ENCODE measurements at places on chromosomes 2 and 18. TPM values are rescaled to one million over a fixed set of nuclear protein-coding genes. Genes with fewer than 3 reads are reported as not detected.

The M1AP gene
- 0.50 TPM for total RNA-seq

- H3K4me3 ChIP-seq = no peak overlapping the region
- H3K27me3 ChIP-seq = no peaks in the 10 kb centered on the region
- DNase-seq = no peak
Observed at GRCh38 chr2:158936978-158937377, 31.5 kb upstream of the TANC1 start.

DNA sequence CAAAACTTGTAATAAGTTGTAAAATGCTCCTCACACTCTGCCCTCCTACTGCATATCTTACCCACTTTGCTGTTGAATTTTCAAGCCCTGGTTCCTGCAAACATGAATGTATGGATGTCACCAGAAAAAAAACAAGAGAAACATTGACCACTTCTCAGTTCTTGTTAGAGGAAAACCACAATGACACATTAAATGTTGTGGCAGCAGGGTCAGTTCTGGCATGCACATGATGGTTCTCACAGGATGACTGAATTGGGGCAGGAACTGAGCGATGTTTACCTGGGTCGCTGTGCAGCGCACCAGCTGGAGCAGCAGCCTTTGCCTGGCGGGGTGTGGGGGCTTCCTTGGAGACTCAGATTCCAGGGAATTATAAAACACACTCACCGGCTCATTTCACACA is 14.0 kb upstream of the PRKCE start:
- no peaks in the 10 kb centered on the region for H3K4me1 ChIP-seq
- H3K27me3 ChIP-seq = no peaks in the 10 kb centered on the region
- no peak overlapping the region for H3K4me3 ChIP-seq

DNA sequence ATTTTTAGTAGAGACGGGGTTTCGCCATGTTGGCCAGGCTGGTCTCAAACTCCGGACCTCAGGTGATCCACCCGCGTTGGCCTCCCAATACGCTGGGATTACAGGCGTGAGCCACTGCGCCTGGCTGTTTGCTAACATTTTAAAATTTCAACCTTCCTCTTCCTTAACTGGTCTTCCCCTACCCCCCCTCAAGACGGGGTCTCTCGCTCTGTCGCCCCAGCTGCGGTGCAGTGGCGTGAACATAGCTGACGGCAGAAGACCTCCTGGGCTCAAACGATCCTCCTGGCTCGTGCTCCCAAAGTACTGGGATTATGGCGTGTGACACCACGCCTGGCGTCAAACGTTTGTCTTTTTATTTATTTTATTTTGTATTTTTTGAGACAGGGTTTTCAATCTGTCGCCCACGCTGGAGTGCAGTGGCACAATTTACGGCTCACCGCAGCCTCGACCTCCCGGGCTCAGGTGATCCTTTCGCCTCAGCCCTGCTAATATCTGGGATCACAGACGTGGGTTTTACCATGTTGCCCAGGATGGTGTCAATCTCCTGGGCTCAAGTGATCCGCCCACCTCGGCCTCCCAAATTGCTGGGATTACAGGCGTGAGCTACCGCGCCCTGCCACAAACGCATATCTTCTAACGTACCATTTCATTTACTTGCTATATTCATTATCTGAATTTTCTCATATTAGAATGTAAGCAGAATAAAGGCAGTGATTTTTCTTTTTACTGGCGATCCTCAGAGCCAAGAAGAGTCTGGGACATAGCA is 984 bp upstream of the MSH2 start:
- H3K27me3 ChIP-seq = no peaks in the 10 kb centered on the region
- no peak overlapping the region for H3K27ac ChIP-seq
- no peak for DNase-seq
- H3K36me3 ChIP-seq = no peaks in the 10 kb centered on the region

- no peak for DNase-seq
- no peak overlapping the region for H3K27ac ChIP-seq
- H3K4me3 ChIP-seq = no peak overlapping the region
- H3K27me3 ChIP-seq = no peaks in the 10 kb centered on the region
- peaks cover 2% of the 10 kb centered on the region for H3K4me1 ChIP-seq
Observed at GRCh38 chr2:85501248-85501647, 37.7 kb upstream of the MAT2A start.

The CAPG gene
- total RNA-seq = 20.7 TPM

DNA sequence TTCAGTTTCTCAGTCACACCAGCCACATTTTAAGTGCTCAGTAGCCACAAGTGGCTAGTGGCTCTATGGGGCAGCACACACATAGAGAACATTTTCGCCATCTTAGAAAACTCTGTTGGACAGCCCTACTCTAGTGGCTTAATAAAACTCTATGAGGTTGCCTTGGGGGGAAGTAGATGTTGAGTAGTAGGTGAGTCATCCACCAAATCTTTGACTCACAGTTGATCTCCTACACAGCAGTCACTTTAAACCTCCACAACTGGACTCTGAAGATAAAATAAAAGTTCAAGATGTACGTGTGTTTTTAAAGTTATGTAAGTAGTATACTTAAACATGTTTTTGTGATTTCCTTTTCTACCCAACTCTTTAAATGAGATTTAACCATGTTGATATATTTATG is 379.0 kb downstream of the SETBP1 start:
- no peak overlapping the region for H3K27ac ChIP-seq
- no peaks in the 10 kb centered on the region for H3K36me3 ChIP-seq
- peaks cover 2% of the 10 kb centered on the region for H3K4me1 ChIP-seq
- no peak overlapping the region for H3K4me3 ChIP-seq

The SEPTIN10 gene
- total RNA-seq = 74.8 TPM

DNA sequence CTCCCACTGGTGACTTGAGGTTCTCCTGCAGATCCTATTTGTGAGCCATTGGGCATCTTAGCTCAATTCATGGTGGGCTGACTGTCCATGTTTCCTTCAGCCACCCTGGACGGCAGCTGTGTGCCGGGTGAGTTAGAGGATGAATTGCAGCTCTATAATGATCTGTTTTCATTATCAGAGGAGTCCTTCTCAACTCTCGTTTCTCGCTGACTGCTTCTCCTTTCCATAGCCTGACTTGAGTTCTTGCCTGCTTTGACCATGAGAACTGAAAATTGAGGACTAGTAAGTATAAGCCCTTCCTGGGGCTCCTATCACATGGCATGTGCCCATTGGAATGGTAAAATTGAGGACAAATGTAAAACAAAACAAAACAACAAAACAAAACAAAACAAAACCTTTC is 121.8 kb downstream of the CDC42EP3 start:
- H3K27ac ChIP-seq = no peak overlapping the region
- H3K27me3 ChIP-seq = no peaks in the 10 kb centered on the region
- no peaks in the 10 kb centered on the region for H3K4me1 ChIP-seq
- DNase-seq = no peak

DNA sequence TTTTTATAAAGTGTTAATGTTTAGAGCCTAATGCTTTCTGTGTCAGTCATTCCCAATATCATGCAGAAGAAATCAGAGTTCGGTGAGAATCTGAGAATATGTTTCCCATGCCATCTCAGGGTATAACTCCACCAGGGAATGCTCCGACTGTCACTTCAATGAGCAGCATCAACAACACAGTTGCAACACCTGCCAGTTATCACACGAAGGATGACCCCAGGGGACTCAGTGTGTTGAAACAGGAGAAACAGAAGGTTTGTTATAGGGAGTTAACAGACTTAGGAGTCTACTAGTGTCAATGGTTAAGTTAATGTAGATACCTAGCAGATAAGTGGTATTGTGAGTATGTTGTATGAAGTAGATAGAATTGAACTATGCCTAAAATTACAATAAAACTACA is 31.0 kb downstream of the VAPA start:
- no peak for DNase-seq
- H3K4me3 ChIP-seq = no peak overlapping the region
- H3K27me3 ChIP-seq = no peaks in the 10 kb centered on the region

GRCh38 chr2:216482640-216483039 is 16.0 kb upstream of the RPL37A start:
- no peak overlapping the region for H3K4me3 ChIP-seq
- H3K27me3 ChIP-seq = no peaks in the 10 kb centered on the region
- no peak for DNase-seq
- H3K36me3 ChIP-seq = no peaks in the 10 kb centered on the region

The PAIP2B gene
- total RNA-seq = 13.6 TPM

DNA sequence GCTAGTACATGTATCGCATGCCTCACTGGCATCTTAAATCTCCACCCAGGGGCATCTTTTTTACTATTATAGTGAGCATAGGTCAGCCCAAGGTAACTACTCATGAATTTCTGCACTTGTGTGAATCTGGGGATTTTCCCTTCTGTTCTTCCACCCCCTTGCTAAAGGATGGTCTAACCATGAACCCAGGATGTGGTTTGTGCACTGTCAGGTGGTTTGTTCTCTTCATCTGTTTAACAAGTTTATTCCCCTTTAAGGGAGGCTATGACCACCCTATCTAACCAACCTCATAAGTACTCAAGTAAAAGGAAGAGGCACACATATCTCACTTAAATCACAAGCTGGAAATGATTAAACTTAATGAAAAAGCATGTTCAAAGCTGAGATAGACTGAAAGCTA is 243.0 kb downstream of the RPRM start:
- H3K27ac ChIP-seq = no peak overlapping the region
- DNase-seq = no peak
- H3K36me3 ChIP-seq = no peaks in the 10 kb centered on the region
- H3K27me3 ChIP-seq = no peaks in the 10 kb centered on the region

DNA sequence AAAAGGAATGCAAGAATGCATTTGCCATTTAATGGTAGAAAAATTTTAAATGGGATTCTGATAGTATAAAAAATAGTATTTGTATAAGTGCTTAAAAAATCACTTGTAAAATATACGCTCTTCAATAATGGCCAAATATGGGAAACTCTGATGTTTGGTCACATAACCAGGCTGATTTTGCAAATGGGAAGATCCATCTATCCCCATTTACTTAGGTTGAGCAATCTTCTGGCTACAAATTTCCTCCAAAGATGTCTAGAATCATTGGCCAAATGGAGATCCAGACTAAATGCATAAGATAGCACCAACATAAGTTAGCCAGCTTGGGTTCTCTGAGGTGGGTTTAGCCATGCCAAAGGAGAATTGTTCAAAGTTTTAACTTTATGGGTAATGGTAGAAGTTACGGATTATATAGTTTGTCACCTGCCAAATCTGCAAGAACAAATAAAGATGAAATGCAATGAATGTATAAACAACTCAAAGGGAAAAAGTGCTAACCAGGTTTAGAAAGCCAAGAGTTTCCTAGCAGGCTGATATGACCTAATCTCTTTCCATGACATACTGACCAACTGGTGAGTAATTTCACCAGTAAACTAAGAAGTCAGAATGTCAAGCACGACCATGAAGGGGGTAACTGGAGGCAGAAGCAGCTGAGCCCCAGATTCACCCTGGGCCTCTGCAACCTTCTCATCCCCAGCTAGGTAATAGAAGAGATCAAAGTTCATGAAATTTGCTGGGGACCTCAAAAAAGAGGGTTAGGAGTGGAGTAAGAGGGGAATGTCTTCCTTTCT is 10.0 kb downstream of the RHOB start:
- DNase-seq = peak; percentile 10
- no peak overlapping the region for H3K27ac ChIP-seq
- H3K27me3 ChIP-seq = no peaks in the 10 kb centered on the region
- H3K4me1 ChIP-seq = no peaks in the 10 kb centered on the region

- no peak overlapping the region for H3K27ac ChIP-seq
- H3K4me3 ChIP-seq = no peak overlapping the region
- H3K27me3 ChIP-seq = no peaks in the 10 kb centered on the region
- peaks cover 4% of the 10 kb centered on the region for H3K4me1 ChIP-seq
- no peak for DNase-seq
- H3K36me3 ChIP-seq = no peaks in the 10 kb centered on the region
Observed at GRCh38 chr2:65377556-65378192, 54.7 kb downstream of the SPRED2 start.

DNA sequence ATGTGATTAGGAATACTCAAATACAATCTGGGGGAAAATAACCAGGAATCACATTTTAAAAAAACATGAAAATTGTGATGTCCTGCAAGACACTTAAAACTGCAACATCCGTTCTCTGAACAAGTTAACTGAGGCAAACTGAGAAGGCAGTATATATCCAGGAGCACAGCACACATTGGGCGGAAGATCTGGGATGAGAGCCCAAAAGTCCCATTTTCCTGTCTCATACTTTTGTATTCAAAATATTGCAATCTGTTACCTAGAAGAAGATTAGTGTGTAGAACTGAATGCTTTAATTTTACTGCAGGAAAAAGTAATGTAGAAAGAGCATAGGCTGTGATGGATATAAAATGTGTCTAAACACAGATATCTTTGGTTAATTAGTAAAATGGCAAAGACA is 276.8 kb upstream of the FANCL start:
- no peaks in the 10 kb centered on the region for H3K4me1 ChIP-seq
- no peak overlapping the region for H3K4me3 ChIP-seq
- H3K27ac ChIP-seq = no peak overlapping the region
- no peaks in the 10 kb centered on the region for H3K27me3 ChIP-seq
- DNase-seq = no peak
- no peaks in the 10 kb centered on the region for H3K36me3 ChIP-seq

The SIX2 gene
- not detected for total RNA-seq

The FHOD3 gene
- 11.4 TPM for total RNA-seq

The MEP1B gene
- total RNA-seq = not detected

- H3K27me3 ChIP-seq = no peaks in the 10 kb centered on the region
- H3K27ac ChIP-seq = no peak overlapping the region
- no peaks in the 10 kb centered on the region for H3K4me1 ChIP-seq
- H3K36me3 ChIP-seq = no peaks in the 10 kb centered on the region
- no peak overlapping the region for H3K4me3 ChIP-seq
Observed at GRCh38 chr2:63189026-63189425, 138.4 kb downstream of the OTX1 start.
